ENCODE measurements at places on chromosomes 6 and 20.

DNA sequence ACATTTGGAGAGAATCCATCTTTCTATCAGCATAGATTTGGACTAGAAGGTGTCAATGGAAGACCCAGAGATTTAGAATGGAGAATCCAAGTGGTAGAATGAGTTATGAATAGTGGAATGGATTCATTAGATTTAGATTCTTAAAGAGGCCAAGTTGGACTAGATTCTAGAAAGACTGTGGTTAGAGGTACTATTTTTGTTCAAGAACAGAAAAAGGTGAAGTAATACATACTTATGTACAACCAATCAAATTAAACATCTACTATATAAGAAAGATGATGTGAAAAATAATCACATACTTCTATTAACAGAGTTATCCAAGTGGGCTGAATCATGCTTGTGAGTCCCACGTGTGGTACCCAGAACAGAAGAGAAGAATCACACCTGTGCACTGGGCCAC, 33.8 kb upstream of the ADTRP start:
- no peak for DNase-seq

- no peak for DNase-seq
Observed at GRCh38 chr20:21047981-21048380, 58.2 kb downstream of the LINC00237 start.

- no peak for DNase-seq
Observed at GRCh38 chr6:139422105-139423036, 47.9 kb upstream of the CITED2 start.

- DNase-seq = no peak
Observed at GRCh38 chr6:42193491-42193894, 1.3 kb downstream of the GUCA1B start.
